ENCODE measurements at places on chromosomes 16 and 17. TPM values are rescaled to one million over a fixed set of nuclear protein-coding genes. Genes with fewer than 3 reads are reported as not detected.

The PAGR1 gene
- total RNA-seq: 32.2 TPM

The TPSD1 gene
- not detected for total RNA-seq

- no peak for DNase-seq
These were observed 133.9 kb downstream of the PITPNC1 start for GRCh38 chr17:67511012-67511411.

DNA sequence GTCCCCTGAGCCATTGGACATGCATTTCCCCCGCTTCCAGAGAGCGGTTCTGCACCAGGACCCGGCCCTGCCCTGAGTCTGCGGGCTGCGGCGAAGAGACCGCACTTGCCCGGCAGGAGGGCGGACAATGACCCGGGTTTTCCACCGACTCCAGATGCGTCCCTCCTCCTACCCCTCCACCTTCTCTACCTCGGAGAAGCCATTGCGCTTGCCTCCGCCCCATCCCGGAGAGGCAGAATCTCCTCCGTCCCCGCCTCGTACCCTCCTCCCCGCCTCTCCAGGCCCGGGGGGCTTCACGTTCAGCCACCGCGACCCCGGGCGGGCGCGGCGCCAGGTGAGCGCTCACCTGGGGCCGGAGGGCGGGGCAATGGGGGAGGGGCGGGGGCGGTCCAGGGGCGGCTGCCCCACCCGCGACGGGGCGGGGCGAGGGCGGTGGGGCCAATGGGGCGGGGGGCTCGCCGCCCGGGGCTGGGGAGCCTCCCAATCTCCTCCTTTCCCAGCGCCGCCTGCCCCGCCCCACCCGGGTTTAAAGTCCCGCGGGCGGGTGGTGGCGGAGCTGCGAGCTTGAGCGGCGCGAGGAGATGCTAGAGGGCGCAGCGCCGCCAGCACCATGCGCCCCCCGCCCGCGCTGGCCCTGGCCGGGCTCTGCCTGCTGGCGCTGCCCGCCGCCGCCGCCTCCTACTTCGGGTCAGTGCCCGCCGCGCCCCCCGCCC lies at the start of gene WNT9B:
WNT9B (plus strand) TSS at position 555 of the 713 bp plus-strand sequence; CDS start at position 611, 56 bp downstream.
- DNase-seq: peak; percentile 75

DNA sequence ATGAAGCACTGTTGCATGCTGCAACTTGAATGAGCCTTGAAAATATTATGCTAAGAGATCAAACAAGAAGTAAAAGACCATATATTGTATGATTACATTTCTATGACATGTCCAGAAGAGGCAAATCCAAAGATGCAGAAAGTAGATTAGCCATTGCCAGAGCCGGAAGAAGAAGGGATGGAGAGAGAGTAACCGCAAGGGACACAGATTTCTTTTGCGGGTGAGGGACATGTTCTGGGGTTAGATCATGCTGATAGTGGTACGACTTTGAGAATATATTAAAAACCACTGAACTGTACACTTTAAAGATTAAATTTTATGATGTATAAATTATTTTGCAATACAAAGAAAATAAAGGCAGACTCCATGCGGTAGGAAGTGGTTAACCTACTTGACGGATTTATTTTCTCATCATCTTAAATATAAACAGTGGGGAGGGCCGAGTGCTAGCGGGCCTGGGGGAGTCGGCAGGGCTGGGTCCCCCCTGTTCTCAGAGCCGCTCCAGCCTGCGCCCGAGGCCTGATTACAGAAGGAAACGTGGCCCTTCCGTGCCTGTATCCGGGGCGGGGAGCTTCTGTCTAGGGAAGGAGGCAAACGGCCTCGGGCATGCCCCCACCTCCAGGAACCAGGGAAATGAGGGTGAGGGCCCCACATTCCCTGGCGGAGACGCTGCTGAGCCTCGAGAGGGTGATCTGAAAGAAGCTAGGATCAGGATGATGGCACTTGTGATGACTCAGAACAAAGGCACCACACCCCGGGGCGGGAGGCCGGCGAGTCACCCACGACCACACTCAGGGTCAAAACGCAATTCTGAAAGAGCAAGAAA lies 48.0 kb downstream of the SHCBP1 start:
- no peak for DNase-seq

DNA sequence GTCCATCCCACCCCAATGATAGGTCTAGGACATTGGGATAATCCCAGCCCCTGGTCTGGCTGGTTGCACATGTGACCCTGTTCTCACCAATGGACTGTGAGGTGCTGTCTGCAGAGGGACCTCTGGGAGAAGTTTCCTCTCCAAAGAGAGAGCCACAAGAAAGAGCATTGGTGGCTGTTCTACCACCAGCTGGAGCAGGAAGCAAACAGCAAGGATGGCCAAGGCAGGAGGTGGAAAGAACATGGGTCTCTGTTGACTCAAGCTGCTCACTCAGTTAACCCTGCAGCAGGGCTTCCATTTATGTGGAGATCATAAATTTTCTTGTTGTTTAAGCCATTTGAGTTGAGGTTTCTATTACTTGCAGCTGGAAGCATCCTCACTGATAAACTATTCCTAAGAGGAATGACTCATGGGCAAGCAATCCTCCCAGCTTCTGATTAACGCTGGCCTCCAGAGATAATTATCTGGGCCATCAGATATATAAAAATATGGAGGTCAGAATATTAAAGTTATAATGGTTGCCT lies 52.6 kb downstream of the CYB5B start:
- DNase-seq: no peak

GRCh38 chr16:64440005-64440404 lies 681.9 kb downstream of the CDH11 start:
- no peak for DNase-seq

The CD68 gene
- total RNA-seq: 102 TPM

The KRT27 gene
- total RNA-seq: not detected

The P2RX5 gene
- total RNA-seq: 0.68 TPM

The IQCK gene
- 15.0 TPM for total RNA-seq

DNA sequence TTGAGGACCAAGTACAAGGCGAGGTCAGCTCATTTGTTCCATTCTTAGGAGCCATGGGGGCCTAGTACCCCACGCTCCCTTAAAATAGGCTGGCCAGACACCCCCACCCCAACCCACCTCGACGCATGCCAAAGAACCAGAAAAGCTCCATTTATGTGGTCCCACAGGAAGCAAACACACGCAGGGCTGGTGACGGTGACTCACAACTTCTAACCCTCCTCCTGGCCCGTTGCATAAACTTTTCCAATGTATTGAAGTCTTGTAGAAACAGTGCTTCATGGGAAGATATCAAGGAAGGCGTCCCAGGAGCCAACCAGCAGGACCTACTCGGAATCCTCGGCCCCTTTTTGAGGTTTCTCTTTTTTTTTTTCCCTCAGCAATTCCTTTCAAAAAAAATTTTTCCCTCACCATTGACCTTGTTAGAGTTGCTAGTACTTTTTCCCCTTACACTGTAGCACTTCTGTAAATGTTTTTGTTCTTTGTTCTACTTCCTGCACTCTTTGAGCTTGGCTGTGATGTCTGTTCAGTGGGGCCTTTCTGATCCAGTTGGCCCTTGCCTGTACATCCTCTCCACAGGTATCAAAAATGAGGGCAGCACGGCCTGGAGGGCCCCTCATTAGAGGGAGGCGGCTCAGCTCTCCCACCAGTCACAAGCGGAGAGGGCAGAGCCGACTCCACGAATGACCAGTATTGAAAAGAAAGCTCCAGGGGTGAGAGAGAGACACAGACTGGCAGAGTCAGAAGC lies 208.3 kb downstream of the RGS9 start:
- DNase-seq: no peak

The CIAPIN1 gene
- total RNA-seq: 20.9 TPM

The MT1A gene
- 4.9 TPM for total RNA-seq

DNA sequence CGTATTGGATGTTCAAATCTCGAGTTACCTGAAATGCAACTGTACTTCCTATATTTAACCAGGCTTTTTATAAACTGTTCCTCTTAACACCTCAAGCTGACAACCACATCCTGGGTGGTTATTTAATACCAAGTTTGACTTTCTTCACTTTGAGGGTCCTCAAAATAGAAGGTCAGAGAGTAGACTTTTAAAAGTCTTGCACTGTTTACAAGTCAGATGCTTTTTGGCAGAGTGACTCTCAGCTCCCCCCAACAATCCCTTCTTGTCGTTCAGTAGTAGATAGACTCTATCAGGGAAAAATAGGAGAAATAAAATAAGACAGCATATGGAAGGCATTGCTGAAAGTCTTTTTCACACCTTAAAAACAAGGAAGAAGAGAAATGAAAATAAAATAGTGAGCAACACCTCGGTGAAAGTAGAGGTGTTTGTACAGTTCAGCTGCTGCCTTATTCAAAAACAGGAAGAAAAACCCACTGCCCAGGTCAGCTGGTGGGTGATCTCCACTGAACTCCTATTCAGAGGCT lies 650.4 kb downstream of the WWOX start:
- DNase-seq: no peak

- DNase-seq: peak; percentile 100
These were observed 1.5 kb upstream of the UBALD1 start for GRCh38 chr16:4616047-4616811.

DNA sequence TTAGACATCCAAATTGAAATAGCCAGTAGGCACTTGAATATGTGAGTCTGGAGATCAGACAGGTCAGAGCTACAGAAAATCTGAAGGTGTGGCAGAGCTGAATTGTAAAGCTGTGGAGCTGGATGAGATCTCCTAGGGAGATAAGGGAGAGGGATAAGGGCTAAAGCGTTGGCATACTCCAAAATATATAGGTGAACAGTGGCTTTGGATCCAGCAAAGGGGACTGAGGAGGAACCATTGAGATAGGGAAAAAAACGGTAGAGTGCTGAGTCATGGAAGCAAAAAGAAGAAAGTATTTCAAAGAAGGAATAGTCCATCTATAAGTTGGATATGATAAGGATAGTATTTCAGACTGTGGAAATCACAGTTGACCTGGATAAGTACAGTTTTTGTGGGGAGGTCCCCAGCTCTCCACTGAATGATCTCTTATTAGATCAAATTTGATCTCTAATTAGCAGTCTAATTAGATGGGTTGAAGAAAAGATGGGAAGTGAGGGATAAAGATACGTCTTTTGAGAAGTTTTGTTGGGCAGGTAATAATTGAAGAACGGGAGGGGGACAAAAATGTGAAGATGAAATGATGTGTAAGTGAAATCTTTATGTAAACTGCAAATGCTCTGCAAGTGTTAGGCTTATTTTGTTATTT lies 587 bp upstream of the DBF4B start:
- DNase-seq: no peak

- DNase-seq: no peak
These were observed 3.3 kb downstream of the VAT1 start for GRCh38 chr17:43018932-43019331.

The CMTR2 gene
- 24.7 TPM for total RNA-seq

- peak; percentile 45 for DNase-seq
These were observed 279.4 kb upstream of the ELAC2 start for GRCh38 chr17:13297183-13297582.

The OMG gene
- total RNA-seq: not detected

DNA sequence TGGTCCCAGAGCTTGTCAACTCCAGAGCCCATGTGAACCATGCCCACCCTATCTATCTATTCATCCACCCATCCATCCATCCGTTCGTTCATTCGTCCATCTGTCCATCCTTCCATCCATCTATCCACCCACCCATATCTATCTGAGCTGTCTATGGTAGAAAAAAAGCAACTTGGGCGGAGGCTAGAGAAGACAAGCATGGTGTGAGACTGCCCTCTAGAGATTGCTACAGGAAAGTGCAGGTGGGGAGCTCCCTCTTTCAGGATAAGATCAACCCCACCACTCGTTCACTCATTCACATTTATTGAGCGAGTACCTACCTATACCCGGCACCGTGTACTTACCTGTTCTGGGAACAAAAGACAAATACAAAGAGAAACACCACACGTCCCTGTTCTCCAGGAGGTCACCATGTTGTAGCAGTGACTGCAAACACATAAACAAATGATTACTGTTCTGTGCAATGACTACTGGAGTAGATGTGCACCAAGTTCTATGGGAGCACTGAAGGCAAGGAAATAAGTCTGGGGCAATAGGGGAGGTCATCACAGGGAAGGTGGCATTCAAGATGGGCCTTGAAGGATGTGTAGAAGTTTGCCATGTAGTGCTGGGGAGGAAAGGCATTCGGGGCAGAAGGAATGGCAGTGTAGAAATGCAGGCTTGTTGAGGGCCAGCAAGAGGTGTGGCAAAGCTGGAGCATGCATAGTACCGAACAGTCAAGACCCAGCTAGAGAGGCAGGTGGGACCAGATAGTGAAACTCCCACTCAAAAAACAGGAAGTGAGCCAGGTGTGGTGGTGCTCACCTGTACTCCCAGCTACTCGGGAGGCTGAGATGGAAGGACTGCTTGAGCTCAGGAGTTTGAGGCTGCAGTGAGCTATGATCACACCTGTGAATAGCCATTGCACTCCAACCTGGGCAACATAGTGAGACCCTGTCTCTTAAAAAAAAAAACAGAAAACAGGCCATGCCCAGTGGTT lies 13.4 kb upstream of the ATP5MC1 start:
- peak; percentile 50 for DNase-seq

The KLHL10 gene
- total RNA-seq: not detected

GRCh38 chr17:38709864-38710603 lies 5.0 kb downstream of the MLLT6 start:
- no peak for DNase-seq

GRCh38 chr16:85460252-85461021 lies 152.7 kb upstream of the GSE1 start:
- no peak for DNase-seq

The CIBAR2 gene
- not detected for total RNA-seq

GRCh38 chr17:7932483-7932891 lies 481 bp downstream of the CNTROB start:
- peak; percentile 43 for DNase-seq

GRCh38 chr17:45228763-45229539 lies 7.3 kb downstream of the FMNL1 start:
- peak; percentile 87 for DNase-seq

The ANKRD40CL gene
- total RNA-seq: 40.8 TPM

Measured in transverse colon (tissue), 4 donors.